Hippocampal formation (tissue), 2 donors: ENCODE measurements at places on chromosomes 13 and 19.
A peak's percentile ranks its signal among the peaks of the same experiment; 100 is the strongest.

DNA sequence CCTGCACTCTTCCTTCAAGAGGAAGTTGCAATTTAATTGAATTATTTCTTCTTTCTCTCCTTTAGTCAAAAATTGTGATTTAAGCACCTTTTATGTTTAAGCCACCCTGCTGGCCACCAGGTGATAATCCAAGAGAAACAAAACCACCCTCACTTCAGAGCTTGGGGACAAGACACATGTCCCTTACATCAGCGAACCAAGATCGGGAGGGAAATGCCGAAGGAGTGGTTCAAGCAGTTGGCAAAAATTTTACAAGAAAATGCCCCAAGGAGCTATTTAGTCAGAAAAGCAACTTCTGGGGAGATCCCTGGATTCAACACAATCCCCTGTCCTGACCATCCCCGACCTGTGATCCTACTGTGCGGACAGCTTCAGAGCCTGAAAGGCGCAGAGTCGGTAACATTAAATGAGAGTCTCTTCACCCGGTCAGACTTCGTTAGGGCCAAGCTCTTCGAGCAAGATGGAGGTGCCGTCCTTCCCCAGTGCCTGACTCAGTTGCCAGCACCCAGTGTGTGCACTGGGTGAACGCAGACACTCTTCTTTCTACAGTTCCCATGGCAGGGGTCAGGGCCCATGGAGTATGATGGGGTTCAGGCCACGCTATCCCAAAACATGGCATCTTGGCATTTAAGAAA is 78.6 kb upstream of the TM9SF2 start:
- no peak for DNase-seq

GRCh38 chr19:14059093-14059480 is 2.8 kb downstream of the PALM3 start:
- no peak for DNase-seq

GRCh38 chr13:110238818-110239195 is 68.2 kb downstream of the COL4A1 start:
- no peak for DNase-seq

DNA sequence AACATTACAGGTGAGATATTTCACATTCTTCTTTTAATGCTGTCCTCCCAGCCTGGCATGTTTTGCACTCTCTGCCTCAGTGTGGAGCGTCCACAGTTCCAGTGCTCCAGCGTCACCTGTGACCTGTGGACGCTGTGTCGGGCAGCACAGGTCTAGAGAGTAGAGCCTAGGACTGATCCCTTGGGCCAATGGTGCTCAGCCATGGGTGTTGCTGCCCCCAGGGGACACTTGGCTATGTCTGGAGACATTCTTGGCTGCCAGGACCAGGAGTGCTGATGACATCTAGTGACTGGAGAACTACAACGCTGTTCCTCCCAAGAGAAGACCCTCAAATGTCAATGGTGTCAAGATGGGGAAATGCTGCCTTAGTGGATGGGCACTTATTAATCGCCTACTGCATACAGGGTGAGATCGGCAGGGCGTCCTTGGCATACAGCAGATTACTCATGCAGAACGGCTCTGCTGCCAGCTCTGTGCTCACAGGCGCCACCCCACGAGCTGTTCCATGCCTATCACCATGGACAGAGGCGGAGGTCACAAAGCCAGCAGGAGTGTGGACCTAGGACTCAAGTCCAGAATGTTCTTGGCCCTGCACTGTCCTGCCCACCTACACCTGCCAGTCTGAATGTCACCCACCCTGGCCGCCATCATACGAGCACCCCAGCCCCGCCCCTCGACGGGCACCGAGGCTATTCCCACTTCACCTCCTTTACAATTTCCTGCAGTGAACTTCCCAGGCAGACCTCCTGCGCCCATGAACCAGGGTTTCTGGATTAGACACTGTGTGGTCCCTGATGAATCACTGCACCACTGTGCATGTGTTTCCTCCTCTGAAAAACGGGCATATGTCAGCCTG is 13.9 kb upstream of the MADCAM1 start:
- no peak for DNase-seq

DNA sequence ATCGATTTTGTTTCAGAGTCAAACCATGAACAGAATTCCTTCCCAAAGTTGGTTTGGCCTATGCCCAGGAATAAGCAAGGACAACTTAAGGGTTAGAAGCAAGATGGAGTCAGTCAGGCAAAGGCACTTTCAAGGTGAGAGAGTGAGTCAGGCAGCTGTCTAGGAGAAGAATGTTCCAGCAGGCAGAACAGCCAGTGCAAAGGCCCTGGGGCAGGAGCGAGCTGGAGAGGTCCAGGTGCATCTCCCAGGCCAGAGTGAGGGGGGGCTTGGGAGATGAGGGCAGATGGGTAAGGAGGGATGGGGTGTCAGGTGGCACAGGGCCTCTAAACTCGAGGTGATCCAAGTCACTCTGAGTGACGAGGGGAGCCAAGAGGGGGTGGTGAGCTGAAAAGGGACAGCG is 9.2 kb upstream of the GRWD1 start:
- no peak for DNase-seq

GRCh38 chr13:76885203-76886004 is 801 bp downstream of the KCTD12 start:
- no peak for DNase-seq

- DNase-seq, result peak; percentile 29
These were observed 841 bp upstream of the ZC3H13 start for GRCh38 chr13:46053162-46054012.

DNA sequence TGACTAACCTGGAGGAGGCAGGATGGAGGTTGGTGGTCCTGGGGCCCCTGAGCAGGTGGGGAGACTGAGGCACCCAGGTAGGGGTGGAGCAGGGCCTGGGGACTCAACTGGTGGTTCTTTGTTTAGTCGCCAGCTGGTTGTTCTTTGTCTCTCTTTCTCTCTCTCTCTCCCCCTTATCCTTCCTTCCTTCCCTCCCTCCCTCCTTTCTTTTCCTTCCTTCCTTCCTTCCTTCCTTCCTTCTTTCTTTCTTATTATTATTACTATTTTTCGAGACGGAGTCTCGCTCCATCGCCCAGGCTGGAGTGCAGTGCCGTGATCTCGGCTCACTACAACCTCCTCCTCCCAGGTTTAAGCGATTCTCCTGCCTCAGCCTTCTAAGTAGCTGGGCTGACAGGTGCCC is 6.6 kb upstream of the NRTN start:
- no peak for DNase-seq

DNA sequence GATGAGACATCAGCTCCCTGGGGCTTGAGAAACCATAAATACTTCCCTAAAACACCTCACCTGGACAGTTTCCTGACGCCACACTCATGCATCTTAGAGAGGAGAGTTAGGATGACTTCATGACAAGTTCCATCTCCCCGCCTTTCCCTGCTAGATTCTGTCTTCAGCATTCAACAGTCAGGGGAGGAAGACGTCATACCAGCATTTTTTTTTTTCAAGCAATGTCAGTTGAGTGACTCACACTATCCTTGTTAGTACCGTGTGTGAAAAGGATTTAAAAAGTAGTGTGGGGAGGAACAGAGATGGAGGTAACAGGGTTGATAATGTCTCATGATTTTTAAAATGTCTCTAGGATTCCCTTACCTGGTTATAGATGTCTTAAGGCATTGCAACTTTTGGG is at the start of gene OR7D2:
OR7D2 (plus strand) TSS at position 79 of the 400 bp plus-strand sequence. CDS start 6,803 bp downstream, outside the sequence.
- DNase-seq, result no peak

DNA sequence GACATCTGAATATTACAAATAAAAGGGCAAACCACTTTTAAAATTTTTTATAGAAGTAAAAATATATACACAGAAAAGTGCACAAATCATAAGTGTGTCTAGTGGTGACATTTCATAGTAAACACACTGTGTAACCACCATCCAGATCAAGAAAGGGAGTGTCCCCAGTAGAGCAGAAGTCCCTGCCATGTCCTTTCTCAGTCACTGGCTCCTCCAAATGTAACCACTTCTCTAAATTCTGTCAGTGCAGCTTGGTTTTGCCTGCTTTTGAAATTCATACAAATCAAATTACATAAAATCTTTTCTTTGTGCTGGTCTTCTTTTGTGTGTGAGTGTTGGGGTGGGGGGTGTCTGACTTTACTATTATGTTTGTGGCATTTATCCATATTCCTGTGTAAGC is 116.5 kb downstream of the RBM26 start:
- no peak for DNase-seq

GRCh38 chr19:30864391-30865215 is 484.6 kb downstream of the TSHZ3 start:
- peak; percentile 29 for DNase-seq

- DNase-seq, result no peak
These were observed 22.7 kb downstream of the CCNA1 start for GRCh38 chr13:36454987-36455386.

GRCh38 chr19:16714702-16715287 is 4.9 kb upstream of the NWD1 start:
- peak; percentile 50 for DNase-seq

- no peak for DNase-seq
These were observed 12.1 kb upstream of the GPR4 start for GRCh38 chr19:45613926-45614725.

- DNase-seq, result no peak
These were observed 476.2 kb upstream of the TSHZ3 start for GRCh38 chr19:31825134-31826094.

GRCh38 chr13:33794576-33794975 is 23.4 kb upstream of the RFC3 start:
- no peak for DNase-seq
